ENCODE measurements at places on chromosomes 7 and 10.

- DNase-seq: no peak
These were observed 778 bp upstream of the GET4 start for GRCh38 chr7:875476-876076.

- DNase-seq: no peak
These were observed 91.0 kb downstream of the PTPRE start for GRCh38 chr10:127997937-127998336.

DNA sequence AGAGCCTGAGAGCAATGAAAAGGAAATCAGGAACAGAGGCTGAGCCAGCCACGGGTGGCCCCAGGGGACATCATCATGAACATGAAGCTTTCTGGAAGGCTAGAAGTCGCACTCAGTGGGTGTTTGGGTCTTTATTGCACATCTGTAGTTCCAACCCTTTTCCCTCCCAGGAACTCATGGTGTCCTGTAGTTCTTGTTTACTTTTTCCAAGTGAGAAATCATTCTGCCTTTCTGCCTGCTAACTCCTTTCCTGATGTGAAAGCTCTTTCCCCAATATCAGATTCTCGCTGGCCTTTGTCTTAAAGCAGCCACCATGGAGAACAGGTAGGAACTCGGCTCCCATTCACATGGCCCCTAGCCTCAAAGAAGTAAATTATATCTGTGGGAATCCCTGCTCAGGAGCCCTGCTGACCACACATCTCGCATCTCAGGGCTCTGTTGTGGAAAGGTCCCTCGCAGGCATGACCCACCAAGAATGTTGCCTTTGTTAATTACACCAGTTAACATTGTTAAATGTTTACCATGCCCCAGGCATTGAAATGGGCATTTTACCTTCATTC lies 542.7 kb downstream of the TNS3 start:
- no peak for DNase-seq

GRCh38 chr10:92719991-92720830 lies 30.5 kb downstream of the HHEX start:
- DNase-seq: no peak

DNA sequence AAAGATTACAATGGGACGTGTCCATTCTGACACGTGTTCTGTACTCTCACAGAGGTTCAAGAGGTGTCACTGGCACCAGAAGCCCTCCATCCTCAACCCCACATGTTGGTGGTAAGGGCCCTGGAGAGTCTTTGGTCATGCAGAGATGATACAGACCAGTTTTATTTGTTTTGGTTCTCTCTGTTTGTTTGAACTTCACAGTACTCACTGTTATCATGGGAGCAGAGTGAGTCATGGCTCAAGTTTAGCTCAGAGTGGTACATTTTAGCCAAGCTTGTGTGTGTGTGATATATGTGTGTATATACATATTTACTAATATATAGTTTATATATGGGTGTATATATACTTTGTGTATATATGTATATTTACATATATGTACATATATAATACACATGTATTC lies 935.6 kb downstream of the GRID1 start:
- DNase-seq: no peak

GRCh38 chr7:157297185-157297584 lies 39.6 kb upstream of the DNAJB6 start:
- DNase-seq: no peak

Measured in CD4-positive, alpha-beta T cell treated with Interleukin-17A for 1 hour (primary cell).